Esophagus squamous epithelium (tissue), 5 donors: ENCODE measurements at places on chromosomes 2 and 18. TPM values are rescaled to one million over a fixed set of nuclear protein-coding genes. Genes with fewer than 3 reads are reported as not detected.

Gene NEURL3
- not detected for total RNA-seq

- DNase-seq: no peak
- no peak overlapping the region for H3K4me3 ChIP-seq
- H3K27me3 ChIP-seq: no peaks in the 10 kb centered on the region
- no peaks in the 10 kb centered on the region for H3K36me3 ChIP-seq
Measured at GRCh38 chr2:126793885-126794613, 104.6 kb upstream of the TEX51 start.

DNA sequence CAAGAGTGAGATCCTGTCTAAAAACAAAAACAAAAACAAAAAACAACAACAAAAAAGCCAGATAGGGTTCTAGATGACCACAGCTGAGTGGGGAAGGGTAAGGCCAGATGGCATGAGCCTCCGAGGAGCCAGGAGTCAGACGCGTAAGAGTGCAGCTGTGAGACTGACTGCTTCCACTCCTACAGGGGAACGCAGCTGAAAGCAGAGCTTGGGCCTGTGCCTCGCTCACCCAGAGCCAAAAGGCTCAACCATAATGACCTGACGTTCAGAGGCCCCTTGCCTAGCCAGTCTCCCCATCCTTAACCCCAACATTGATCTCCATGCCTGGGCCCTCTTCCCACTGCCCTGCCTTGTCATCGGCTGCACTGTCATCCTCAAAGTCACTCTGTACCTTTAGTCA lies 26.5 kb upstream of the NCL start:
- H3K36me3 ChIP-seq: no peaks in the 10 kb centered on the region
- no peak overlapping the region for H3K27ac ChIP-seq
- H3K27me3 ChIP-seq: no peaks in the 10 kb centered on the region
- DNase-seq: no peak
- H3K4me1 ChIP-seq: no peaks in the 10 kb centered on the region

Gene DLX2
- total RNA-seq: not detected

GRCh38 chr2:236928380-236929037 lies 157.2 kb upstream of the COPS8 start:
- H3K27me3 ChIP-seq: no peaks in the 10 kb centered on the region
- H3K4me3 ChIP-seq: peak overlapping the region; percentile 32
- DNase-seq: no peak
- no peaks in the 10 kb centered on the region for H3K36me3 ChIP-seq
- no peaks in the 10 kb centered on the region for H3K4me1 ChIP-seq

GRCh38 chr2:129301431-129301913 lies 678.0 kb upstream of the RAB6C start:
- peaks cover 24% of the 10 kb centered on the region for H3K4me1 ChIP-seq
- H3K4me3 ChIP-seq: no peak overlapping the region
- H3K27me3 ChIP-seq: no peaks in the 10 kb centered on the region
- DNase-seq: no peak
- H3K36me3 ChIP-seq: no peaks in the 10 kb centered on the region
- peak overlapping the region; percentile 38 for H3K27ac ChIP-seq

DNA sequence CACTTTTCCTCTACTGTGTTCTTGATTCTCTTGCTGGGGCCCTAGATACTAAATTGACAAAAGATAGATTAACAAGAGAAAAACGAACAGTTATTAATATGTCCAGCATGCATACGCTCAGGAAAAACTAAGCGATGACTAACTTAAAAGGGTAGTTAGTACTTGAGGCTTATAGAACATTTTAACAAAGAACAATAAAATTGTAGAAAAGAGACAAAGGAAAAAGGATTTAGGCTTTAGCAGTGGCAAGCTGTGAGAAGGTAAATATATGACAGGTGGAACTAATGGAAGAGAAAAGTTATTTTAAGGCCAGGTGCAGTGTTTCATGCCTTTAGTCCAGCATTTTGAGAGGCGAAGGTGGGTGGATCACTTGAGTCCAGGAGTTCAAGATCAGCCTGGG lies 75.6 kb downstream of the MRO start:
- H3K27me3 ChIP-seq: no peaks in the 10 kb centered on the region
- no peak overlapping the region for H3K27ac ChIP-seq
- no peaks in the 10 kb centered on the region for H3K4me1 ChIP-seq
- H3K4me3 ChIP-seq: no peak overlapping the region
- no peak for DNase-seq

- H3K27ac ChIP-seq: no peak overlapping the region
- H3K36me3 ChIP-seq: no peaks in the 10 kb centered on the region
- H3K4me3 ChIP-seq: no peak overlapping the region
- H3K27me3 ChIP-seq: no peaks in the 10 kb centered on the region
- DNase-seq: no peak
Measured at GRCh38 chr2:56508662-56509061, 324.9 kb downstream of the CCDC85A start.

Gene CLHC1
- total RNA-seq: 7.4 TPM
